Fibroblast of skin of scalp (primary cell): ENCODE measurements at places on chromosomes 4 and X.

DNA sequence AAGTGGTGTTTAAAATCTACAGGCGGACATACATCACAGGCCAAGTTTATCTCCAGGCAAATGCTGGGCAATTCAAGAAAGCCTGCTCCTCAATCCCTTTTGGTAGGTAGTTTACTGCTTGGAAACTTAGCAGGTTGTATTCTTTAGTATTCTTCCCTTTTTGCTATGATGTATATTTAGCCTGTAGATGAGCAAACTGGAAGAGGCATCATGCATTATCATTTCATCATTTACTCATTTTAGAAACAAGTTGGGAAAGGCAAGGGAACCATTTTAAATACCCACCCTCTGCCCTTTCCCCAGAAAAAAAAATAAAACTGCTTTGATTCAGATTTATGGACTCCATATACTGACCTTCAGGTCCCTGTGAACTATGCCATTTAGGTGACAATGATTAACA, 213.2 kb downstream of the CAMK2D start:
- DNase-seq: no peak

DNA sequence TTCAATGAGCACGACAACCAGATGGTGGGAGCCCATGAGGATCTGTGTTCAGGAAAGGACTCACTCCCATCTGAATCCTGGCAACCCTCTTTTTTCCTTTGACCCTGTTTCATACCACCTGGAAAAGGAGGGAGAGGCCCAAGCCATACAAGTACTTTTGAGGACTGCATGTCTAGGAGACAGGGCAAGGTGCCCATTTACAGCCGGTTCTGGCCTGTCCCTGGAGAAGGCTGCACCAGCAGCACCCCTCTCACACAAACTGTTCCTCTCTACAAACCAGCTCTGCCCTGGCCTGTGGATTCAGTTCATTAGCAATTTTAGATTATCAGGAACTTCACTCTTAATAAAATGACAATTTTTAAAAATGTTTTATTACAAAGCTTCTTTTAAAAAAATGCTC, 57.5 kb downstream of the HADH start:
- no peak for DNase-seq

DNA sequence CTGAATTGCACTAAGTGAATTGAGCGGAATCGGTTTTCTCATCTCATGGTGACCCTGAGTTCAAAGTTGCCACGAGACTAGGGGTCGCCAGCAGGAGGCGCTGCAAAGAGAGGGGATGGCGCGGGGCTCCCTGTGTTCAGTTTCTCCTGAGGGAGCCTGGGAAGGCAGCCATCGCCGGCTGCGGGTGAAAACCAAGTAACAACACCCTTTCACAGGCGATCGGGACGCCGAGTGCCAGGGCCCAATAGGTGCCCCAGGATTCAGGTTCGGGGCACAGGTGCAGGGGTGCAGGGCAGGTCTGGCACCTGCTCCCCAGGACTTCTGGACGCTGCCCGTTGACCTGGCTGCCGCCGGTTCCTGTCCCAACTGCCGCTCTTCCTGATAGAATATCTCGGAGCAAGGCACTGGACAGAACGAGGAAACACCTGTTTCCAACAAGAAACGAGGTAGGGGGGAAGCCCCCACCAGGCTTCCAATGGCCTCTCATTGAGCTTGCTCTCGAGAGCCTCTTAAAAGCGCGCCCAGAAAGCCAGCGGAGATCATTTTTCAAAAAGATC, 1.1 kb upstream of the FGF16 start:
- no peak for DNase-seq

- no peak for DNase-seq
These were observed 1238.3 kb downstream of the TECRL start for GRCh38 chr4:63170923-63171322.

- peak; percentile 59 for DNase-seq
These were observed 1.4 kb downstream of the CD99 start for GRCh38 chrX:2692221-2693112.

DNA sequence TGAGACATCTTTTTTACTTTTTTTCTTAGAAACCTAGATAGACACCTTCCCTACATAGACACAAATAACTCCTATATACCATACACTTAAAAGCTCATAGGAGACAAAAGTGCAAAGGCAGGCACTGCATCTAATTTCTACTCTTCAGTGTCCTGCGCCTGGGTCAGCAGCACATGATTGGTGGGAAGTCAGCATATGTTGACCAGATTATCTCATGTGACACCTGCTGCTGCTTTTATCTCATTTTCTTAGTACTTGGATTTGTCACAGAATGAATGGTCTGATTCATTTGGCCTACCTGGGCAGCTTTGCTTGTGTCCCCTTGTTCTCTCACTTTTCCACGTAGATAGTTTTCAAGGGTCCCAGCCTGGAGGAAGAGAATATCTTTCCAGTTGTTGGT, 24.9 kb upstream of the LNX1 start:
- DNase-seq: no peak

- no peak for DNase-seq
These were observed 88.1 kb downstream of the CCSER1 start for GRCh38 chr4:90215286-90215685.

- DNase-seq: peak; percentile 13
These were observed 171.4 kb downstream of the AASDH start for GRCh38 chr4:56215901-56216300.

DNA sequence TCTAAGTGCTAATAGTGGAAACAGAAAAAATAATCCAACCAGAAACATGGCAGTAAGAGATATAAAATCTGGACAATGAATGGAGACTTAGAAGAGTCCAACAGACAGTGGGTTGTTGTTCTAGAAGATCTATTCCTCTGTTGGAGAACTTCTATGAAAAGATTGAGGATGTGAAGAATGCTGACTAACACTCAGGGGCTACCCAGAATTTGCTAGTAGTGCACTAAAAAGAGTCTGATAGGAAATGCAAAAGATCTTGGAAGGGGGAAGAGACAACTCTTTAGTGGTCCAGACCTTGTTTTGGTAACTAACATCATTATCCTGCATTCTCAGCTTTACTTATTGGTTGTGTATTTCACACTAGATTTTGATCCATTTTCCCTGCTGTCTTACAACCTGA, 77.9 kb downstream of the SMARCA1 start:
- DNase-seq: no peak

GRCh38 chr4:67765401-67765800, 11.2 kb upstream of the GNRHR start:
- no peak for DNase-seq

GRCh38 chr4:161134795-161135194, 1029.0 kb downstream of the FSTL5 start:
- DNase-seq: no peak

DNA sequence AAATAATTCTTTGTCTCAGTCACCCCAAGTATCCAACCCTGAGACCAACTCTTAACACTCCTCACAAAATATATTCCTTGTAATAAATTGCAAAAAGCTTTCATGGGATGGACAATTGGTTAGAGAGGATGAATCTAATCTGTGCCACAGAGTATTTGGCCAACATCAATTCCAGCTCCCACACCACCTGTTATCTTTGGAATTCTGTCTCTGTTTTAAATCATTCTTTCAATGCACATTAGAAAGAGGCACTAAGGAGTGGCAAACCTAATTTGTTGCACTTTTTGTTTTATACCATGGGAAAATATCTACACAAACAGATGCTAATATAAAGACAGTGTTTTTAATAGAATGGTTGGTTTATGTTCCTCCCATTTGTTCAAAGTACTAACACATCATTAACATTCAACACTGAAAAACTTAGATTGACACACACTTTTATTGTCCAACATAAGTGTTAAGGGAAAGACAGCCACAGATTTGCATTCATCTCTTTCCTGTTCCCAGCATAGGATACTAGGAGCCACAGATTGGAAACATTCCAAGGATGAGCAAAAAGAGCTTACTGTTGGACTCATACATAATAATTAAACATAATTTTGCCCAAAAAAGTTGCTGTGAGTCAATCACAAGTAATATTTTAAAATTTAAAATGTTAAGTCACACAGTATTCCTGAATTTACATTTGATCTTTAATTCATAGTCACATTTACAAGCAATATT, 116.4 kb downstream of the PPA2 start:
- no peak for DNase-seq

DNA sequence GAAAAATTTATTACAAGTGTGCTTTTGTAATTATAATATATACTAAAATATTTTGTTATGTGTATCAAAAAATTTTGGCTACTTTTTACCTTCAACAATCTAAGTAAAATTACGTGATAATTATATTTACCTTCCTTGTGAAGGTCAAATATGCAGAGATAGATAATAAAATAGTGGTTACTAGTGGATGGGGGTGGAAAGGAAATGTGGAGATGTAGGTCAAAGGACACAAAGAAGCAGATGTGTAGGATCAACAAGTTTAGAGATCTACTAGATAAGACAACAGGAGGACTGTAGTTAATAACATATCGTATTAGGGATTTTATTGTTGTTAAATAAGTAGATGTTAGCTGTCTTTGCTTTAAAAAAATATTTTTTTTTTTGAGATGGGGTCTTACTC, 21.3 kb downstream of the HERC5 start:
- DNase-seq: no peak

DNA sequence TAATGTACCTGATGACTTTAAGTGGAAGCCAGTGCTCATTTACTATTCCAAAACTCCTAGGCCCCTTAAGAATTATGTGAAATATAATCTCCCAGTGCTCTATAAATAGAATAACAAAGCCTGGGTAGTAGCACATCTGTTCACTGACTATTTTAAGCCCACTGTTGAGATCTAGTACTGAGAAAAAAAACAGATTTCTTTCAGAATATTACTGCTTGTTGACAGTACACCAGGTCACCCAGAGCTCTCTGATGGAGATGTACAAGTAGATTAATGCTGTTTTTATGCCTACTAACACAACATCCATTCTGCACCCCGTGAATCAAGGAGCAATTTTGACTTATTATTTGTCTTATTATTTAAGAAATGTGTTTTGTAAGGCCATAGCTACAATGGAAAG, 75.7 kb downstream of the FAM47C start:
- no peak for DNase-seq

DNA sequence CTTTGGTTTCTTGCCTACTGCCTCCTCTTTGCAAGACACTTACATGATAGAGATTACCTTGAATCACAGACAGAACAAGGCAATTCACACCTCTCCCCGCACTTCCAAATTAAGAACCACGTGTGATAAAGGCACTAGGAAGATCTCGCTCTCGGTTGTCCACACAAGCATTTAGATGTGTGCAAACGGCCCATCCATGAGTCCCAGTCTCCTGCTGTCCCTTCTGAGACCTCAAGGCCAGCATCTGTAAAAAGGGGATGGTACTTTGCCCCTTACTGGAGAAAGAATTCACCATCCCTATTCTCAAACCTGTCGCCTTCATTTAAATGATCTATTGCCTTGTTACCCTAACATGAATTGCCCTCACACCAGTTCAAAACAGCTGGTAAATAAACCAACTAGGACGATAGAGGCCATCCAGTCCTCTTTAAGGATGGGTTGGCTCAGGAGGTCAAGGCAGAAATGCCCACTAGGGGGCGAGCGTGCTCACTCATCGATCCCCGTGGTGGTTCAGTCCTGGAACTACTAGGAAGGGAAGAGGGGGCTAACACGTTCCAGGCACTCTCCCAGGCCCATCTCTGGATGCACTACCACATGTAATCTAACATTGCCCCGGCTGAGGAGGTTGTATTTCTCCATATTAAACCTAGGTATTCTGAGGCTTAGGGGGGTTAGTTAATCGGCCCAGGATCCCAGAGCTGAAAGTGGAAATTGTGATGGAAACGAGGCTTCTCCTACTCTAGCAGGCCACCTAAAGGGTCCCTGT, 95.8 kb downstream of the DHX15 start:
- DNase-seq: peak; percentile 63

- no peak for DNase-seq
These were observed 78.1 kb upstream of the PAGE3 start for GRCh38 chrX:55342533-55343501.

DNA sequence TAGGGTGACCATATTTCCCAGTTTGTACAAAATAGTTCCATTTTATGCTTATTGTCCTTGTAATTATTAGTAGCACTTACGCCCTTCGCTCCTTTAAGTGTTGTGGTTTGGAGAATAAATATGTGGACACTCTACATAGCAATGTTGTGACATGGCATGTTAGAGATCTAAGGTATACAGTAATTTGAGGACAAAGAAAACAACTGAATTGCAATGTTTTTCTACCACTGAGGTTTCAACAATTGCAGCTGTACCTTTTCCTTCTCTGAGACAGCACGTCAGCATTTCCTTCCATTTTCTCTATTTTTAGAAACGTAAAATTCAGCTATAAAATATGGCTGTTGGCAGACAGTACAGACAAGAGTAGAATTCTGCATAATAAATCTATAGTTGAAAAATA, 323.1 kb downstream of the MAPK10 start:
- DNase-seq: peak; percentile 41

GRCh38 chrX:10636337-10636736, 16.0 kb upstream of the MID1 start:
- peak; percentile 63 for DNase-seq

DNA sequence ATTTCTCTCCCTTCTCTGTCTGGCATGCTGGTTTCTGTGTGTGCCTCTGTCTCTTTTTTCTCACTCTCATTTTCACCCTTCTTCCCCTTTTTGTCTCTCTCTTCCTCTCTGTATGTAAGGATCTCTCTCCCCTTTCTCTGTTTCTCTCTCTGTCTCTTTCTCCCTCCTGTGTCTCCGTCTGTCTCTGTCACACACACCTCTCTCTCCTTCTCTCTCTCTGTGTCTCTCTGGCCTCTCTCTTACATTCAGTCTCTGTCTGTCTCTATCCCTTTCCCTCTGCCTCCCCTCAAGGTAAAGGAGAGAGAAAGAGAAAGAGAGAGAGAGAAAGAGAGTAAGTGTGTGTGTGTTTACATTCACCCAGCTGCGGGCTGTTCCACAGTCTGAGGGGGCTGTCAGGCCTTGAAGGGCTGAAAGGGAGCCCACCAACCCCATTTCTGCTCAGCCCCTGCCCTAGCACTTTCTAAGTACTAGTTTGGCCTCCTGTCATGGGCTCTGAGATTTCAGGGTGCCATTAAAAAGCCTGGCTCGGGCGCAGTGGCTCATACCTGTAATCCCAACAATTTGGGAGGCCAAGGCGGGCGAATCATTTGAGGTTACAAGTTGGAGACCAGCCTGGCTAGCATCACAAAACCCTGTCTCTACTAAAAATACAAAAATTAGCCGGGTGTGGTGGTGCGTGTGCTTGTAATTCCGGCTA, 9.6 kb upstream of the TSPYL2 start:
- no peak for DNase-seq
